ENCODE measurements at places on chromosomes 5 and 9. TPM values are rescaled to one million over a fixed set of nuclear protein-coding genes. Genes with fewer than 3 reads are reported as not detected.
A peak's percentile ranks its signal among the peaks of the same experiment; 100 is the strongest.

The PDE6A gene
- 0.02 TPM for polyA plus RNA-seq

The IL4 gene
- not detected for polyA plus RNA-seq

The BAAT gene
- 0.02 TPM for polyA plus RNA-seq

The PCDHGB7 gene
- 15.3 TPM for polyA plus RNA-seq

DNA sequence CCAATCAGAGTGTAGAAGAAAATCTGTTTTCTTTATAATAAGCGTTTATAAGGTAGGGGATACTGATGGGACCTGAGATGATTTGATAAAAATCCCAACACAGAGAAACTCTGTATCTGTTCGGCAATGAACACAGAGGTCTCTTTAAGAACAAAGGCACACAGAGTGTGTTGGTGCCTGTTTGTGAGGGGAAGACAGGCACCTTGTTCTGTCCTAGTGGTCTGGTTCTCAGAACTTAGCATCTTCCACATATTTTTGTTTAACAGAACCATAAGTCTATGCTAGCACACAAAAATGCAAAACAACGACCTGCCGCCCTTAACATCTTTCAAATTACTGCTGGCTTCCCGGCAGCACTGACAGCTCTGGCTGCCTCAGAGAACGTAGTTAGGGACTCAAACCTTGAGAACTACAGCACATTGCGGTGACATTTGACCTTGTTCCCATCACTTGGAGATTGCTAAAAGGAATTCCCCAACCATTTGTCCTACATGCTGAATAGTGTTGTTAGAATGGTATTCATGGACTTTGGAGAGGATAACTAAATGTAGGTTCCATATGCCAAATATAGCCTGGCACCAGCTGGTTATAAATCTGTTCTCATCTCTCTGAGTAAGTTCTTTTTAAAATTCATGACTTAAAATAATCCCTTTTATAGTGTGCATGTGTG is 871.7 kb upstream of the TYRP1 start:
- DNase-seq, result no peak

DNA sequence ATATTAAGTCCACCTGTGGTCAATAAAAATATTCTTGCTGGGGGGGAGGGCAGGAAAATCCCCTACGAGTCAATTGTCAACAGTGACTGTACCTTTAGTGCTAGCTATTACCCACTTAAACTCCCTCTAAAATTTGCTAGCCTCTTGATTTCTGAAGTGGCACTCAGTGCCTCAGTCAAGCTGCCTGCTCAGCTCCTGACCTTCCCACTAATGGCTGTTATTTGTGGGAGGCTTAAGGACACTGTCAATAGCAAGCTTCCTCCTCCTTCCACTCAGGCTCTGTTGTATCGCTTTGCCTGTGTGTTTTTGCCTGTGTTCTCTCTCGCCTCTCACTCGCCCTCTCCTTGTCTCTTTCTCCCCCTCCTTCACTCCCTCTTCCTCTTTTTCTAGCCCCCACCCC is 140.8 kb downstream of the BNC2 start:
- no peak for DNase-seq

DNA sequence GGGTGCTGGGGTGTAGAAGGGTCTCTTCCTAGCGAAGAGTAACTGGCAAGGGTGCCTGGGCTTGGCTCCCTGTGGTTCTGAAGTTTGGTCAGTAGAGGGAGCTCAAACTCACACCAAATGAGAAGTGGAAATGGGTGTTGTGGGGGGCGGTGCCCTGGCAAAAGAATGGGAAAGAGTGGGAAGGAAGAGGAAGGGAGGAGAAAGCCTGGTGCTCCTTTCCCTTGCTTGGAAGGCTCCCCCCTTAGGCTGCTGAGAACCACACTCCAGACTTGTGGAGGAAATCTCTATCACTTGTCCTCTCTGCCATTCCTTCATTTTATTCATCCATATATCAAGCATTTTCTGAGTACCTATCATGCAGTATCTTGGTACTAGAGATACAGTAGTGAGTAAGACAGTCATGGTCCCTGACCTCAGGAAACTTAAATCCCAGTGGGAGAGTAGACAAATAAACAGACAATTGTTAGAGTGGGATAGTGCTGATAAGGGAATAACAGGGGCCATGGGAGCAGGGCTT is 13.0 kb downstream of the SLC4A9 start:
- peak; percentile 73 for DNase-seq

- peak; percentile 15 for DNase-seq
Measured at GRCh38 chr9:21154018-21154608, 12.3 kb downstream of the IFNA21 start.

DNA sequence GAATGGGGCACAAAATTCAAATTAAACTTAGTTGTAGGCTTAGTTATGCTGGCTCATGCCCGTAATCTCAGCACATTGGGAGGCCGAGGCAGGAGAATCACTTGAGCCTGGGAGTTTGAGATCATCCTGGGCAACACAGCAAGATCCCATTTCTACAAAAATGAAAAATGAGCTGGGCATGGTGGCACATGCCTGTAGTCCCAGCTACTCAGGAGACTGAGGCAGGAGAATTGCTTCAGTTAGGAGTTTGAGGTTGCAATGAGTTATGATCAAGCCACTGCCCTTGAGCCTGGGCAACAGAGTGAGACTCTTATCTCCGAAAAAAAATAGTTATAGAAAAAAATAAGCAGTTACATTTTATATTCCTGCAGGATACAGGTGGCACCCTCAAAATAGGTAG is 20.7 kb upstream of the GFPT2 start:
- DNase-seq, result no peak

The ATOX1 gene
- polyA plus RNA-seq, result 245 TPM

GRCh38 chr5:138360941-138361452 is 8.5 kb downstream of the KDM3B start:
- DNase-seq, result no peak
